ENCODE measurements at places on chromosomes 11 and 22. TPM values are rescaled to one million over a fixed set of nuclear protein-coding genes. Genes with fewer than 3 reads are reported as not detected.

GRCh38 chr11:122754553-122755322 is 83.6 kb upstream of the CRTAM start:
- peak; percentile 64 for DNase-seq

DNA sequence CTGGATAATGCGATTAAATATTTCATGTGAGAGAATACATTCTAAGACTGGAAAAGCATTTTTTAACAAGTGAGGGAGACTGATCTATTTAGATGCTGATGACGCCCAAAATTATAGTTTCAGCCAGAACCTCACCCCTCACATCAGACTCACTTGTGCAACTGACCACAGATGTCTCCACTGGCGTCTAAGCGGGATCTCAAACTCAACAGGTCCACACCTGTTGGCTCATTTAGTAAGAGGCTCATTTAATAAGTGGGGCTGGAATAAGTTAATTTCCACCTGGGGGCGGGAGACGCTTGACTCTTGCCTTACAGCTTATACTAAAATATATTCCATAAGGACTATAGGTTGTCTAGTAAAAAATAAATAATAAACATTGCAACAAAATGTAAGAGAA is 47.5 kb downstream of the MORC2 start:
- no peak for DNase-seq

Gene TCN2
- total RNA-seq, result 13.2 TPM

DNA sequence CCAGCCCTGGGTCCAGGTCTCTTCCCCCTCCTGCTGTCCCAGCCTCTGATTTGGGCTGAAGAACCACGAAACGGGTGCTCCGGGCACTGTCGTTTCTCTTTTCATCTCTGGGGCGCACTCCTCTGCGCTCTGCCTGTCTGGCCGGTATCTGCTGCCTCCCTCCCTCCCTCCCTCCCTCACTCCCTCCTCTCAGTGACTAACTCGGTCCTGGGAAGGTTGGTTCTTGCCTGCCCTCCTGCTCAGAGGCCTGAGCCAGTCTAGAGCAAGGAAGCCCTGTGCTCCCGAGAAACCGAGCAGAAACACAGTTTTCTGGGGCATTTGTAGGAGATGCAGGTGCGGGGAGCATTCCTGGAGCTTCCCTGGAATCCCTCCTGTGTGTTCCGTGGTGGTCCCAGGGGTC is 1235.2 kb downstream of the BRD1 start:
- DNase-seq, result no peak
